ENCODE measurements at places on chromosomes 12 and 14.

DNA sequence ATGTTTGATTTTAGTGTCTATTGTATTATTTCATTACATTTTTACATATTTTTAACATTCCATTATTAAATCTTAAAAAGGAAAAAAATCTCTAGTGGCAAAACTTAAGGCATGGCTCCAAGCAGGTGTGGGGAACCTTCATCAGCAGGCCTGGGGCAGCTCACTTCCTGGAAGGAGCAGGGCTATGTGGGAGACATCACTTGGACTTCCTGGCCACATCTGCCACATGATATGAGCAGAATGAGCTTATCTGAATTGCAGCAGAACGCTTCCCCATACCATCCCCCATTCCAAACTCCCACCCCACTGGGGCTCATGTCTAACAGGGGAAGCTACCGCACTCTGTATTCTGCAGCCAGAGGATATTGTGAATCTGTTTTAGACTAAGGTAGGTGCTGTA is 35.0 kb upstream of the KCNA1 start:
- DNase-seq: no peak

DNA sequence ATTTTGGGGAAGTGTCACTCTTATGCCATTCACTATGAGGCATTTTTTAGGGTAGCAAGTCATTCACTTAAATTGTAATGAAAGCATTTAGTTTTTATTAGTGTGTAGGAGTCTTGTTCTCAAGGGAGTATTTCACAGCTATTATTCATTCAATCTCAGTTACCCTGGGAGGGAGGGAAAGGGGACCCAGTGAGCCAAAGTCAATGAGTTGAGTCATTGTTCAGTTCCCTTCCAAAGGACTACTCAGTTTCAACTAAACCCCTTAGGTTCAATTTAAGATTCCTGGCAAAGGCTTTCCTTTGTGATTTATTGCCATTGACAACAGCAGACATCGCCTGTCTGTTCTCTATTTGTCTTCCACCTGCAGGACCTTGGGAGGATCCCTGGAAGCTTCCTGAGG is 29.3 kb upstream of the RASSF8 start:
- DNase-seq: no peak

GRCh38 chr14:31251028-31251958 is 43.7 kb upstream of the HECTD1 start:
- DNase-seq: no peak

GRCh38 chr14:93396456-93396855 is 34.3 kb upstream of the UNC79 start:
- DNase-seq: no peak

DNA sequence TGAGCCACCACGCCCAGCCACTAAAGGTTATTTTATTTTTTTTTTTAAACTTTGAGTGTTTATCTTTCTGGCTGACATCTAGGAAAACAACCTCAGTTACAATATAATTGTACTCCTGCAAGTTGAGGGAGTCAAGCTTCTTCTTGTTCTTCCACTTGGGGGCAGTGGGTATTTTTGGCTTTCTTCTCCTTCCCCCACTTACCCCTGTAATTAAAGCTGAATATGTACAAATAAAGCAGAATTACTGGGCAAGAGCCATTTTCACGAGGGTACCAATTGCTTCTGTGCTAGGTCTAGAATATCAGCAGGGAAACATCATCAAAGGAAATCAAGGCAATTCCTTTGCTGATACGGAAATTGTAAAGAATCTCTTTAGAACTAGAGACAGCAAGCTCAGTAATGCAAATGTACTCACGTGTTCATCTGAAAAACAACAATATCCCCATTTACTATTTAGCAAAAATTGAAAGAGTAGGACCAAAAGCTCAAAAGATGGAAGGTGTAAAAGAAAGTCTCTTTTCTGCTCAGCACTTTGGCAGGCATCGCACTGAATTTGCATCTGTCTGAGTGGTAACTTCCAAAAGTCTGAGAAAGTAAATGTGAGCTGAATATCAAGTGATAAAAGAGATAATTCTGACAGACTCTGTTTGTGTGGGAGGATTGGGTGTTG is 72.8 kb downstream of the TAOK3 start:
- no peak for DNase-seq

GRCh38 chr12:119406811-119407210 is 72.3 kb downstream of the CCDC60 start:
- DNase-seq: no peak

GRCh38 chr12:65682112-65682511 is 142.2 kb upstream of the HMGA2 start:
- DNase-seq: no peak
